ENCODE measurements at places on chromosomes 3 and 15. TPM values are rescaled to one million over a fixed set of nuclear protein-coding genes. Genes with fewer than 3 reads are reported as not detected.

The NR1I2 gene
- 0.36 TPM for total RNA-seq

The SLC12A1 gene
- not detected for total RNA-seq

DNA sequence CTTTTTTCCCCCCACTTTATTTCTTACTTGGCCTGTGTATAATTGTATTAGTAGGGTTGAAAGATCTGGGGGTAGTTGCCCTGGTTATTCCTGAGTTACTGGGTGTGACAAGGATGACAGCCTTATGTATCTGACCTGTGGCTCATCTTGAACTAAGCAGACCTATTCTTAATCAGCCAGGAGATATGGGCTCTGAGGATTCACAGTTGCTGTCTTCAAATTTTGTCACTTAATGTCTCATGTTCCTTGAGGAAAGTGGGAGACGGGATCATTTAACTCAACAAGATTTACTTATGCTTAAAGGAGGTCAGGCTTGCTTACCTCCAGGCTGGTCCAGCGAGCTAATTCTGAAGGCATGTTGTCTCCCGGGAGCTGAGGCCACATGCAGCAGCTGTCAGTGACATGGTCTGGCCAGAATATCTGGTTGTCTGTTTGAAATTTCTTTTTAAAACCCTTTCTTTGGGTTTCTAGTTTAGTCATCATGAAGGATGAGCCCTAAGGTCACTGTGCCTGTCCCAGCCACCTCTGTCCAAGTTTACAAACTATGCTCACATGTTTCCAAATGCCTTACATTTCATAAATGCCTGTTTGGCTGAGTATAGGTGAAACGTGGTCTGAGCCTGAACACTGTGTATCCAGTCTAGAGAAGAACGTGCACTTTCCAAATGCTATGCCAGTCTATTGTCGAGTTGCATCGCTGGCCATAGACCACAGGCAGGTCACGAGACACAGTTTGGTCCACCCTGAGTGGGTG, 26.8 kb downstream of the LRTM1 start:
- no peak overlapping the region for H3K4me3 ChIP-seq
- H3K27me3 ChIP-seq = no peaks in the 10 kb centered on the region
- no peak for DNase-seq
- H3K27ac ChIP-seq = no peak overlapping the region

The ANKRD63 gene
- total RNA-seq = not detected

DNA sequence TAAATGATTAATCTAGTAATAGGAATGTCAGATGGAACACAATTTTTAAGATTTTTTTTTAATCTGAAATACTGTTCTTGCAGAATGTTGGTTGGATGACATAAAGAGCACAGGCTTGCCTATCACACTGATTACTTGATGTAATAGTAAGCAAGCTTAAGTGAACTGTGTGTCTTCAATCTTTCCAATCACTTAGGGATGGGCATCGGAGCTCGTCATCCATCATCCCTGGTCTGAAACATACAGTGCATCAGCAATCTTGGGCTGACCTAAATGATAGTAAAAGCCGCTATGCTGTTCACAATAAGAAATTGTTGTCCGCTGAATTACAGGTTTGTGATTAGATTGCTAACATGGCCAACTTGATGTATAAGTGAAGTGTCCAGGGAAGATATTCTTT, 195.8 kb downstream of the WDR72 start:
- no peak overlapping the region for H3K27ac ChIP-seq
- no peaks in the 10 kb centered on the region for H3K4me1 ChIP-seq
- H3K36me3 ChIP-seq = no peaks in the 10 kb centered on the region
- H3K4me3 ChIP-seq = no peak overlapping the region

All from activated CD4-positive, alpha-beta memory T cell treated with anti-CD3 and anti-CD28 coated beads for 36 hours (primary cell).